Stimulated activated CD4-positive, alpha-beta T cell treated with anti-CD3 and anti-CD28 coated beads, Interleukin-12 subunit alpha, Interleukin-12 subunit beta, amount 100 ng/mL, for 24 hours (primary cell): ENCODE measurements at places on chromosomes 2 and 18.

GRCh38 chr18:7259475-7259874, 28.6 kb downstream of the LRRC30 start:
- DNase-seq = no peak

GRCh38 chr2:57461624-57462023, 585.0 kb upstream of the VRK2 start:
- no peak for DNase-seq

GRCh38 chr2:43370705-43371104, 144.3 kb upstream of the ZFP36L2 start:
- DNase-seq = no peak

GRCh38 chr2:85750587-85751575, 2.9 kb upstream of the ATOH8 start:
- DNase-seq = peak; percentile 10

DNA sequence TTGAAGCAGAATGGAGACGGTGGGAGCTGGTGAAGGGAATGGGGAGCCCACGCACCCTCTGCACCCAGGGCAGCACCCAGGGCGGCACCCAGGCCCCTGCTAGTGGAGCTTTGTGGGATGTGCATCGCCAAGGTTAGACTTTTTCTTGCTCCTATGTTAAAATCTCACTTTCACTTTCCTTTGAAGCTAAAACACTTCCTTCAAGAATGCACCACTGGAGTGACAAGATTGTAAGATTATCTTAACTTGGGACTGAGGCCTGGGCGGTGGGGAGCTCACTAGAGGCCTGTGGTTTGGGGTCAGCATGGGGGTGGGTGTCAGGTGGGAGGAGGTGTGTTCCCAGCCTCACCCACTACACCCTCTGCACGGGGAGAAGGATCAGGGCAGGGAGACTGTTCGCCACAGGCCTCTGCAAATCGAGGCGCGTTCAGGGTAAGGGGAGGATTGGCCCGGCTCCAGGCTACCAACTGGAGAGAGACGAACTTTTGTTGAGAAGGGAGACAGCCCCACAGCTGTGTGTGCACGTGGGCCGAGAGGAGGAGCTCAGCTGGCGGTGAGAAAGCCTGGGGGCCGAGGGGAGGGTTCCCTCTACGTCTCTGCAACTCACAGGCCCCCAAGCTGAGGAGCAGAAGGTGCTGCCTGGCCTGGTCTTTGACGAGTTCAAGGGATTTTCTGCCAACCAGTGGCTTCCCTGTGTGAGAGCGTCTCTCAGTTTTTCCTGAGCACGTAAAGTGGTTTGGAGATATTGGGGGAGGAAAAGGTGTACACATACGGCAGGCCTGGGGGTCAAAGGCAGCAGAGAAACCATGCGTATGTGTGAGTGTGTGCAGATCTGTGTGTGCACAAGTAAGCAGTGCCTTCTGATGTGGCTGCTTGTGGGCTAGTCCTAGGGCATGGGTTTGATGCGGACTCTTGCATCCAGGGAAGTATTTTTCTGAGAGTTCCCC, 147.7 kb downstream of the KLHL29 start:
- no peak for DNase-seq

GRCh38 chr2:219457784-219458369, 23.2 kb downstream of the SPEG start:
- no peak for DNase-seq

DNA sequence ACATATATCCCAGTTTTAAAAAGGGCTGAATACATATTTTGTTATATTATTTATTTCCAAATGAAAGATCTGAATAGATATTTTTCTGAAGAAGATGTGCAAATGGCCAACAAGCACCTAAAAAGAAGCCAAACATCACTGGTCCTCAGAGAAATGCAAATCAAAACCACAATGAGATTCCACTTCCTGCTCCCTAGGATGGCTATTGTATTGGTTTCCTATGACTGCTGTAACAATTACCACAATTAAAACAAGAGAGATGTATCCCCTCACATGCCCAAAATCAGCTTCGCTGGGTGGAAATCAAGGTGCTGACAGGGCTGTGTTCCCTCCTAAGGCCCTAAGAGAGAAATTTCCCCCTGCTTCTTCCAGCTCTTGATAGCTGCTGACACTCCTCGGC, 23.2 kb downstream of the ABCB11 start:
- DNase-seq = no peak

DNA sequence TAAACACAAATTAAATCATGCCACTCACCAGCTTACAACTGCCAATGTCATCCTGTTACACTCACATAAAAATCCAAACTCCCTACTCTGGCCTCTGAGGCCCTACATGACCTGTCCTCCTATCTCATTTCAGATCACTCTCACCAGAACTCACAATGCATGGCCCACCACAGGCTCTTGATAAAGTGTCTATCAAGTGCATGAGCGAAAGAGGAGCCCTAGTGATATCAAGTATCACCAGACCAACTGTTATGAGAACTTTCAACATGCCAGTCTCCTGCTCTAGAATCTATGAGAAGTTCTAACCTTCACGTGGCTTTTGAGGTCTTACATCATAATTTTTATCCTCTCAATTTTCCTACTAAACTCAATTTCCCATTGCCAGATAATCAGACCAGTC, 76.4 kb upstream of the CD226 start:
- no peak for DNase-seq

- DNase-seq = peak; percentile 76
Measured at GRCh38 chr2:237700512-237701032, 73.2 kb downstream of the LRRFIP1 start.

GRCh38 chr2:23618794-23619530, 234.0 kb downstream of the KLHL29 start:
- DNase-seq = no peak

DNA sequence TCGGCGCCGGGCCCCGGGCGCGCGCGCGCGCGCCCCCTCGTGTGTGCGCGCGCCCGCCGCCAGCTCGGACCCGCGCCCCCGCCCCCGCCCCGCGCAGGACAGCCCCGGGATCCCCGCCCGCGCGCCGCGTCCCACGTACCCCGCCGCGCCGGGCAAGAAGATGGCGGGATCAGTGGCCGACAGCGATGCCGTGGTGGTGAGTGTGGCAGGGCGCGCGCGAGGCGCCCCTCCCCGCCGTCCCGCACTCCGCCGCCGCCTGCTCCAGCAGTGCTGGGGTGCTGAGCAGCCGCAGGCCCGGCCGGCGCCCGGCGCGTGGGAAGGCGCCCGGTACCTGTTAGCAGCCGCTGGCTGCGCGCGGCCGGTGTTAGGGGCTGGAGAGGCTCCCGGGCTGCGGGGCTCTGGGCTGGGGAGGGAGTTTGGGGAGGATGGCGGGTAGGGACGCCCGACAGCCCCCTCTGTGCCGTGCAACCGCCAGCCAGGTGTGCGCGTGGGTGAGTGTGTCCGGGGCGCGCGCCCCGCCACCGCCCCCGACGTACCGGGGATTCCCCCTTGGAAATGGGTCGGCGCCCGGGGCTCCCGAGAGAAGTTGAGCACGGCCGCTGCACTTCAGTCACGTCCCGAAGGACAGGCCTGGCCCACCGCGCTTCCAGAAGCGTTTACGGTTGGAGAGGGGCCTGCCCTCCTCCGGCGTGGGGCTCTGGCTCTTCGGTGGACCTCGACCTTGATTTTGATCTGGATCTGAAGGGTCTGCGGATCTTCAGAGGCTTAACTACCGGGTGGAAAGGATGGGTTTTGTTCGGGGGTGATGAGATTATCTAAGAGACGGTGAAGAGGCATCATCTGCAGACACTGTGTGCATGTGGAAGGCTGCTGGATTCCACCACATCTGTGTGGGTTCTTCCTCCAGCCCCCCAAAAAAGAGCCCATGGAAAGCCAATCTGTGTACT, 697 bp downstream of the LGALSL start:
- peak; percentile 28 for DNase-seq

DNA sequence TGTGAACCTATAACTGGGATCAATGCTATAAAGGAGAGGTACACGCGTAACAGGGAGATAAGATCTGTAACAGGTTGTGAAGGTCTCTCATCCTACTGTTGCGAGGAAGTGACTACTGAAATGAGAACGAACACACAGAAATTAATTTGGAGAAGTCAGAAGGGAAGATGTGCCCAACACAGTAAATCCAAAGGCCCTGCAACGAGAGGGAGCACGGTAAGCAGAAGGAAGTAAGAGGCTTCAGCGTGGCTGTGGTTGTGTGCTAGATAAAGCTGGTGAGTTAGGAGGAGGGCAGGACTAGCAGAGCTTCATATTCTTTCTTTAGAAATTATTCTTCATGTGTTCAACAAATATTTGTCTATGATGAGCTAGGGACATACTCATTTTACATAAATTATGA, 2.5 kb upstream of the ATG16L1 start:
- no peak for DNase-seq

DNA sequence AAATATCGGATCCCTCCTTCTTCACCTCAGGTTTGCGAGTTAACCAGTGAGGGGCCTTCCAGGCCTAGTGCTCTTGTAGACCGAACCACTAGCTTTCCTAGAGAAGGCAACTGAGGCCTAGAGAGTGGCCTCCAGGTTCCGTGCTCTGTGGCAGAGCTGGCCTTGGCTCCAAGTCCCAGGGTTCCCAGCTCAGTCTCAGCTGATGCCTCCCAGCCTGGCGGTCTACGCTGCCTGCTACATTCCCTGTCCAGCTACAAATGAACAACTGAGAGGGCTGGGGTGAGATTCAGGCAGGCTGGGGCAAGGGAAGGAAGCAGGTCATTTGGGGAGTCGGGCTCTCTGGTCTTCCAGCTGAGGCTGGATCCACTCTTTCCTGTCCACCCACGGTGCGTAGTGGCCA, 2.3 kb downstream of the STEAP3 start:
- no peak for DNase-seq

DNA sequence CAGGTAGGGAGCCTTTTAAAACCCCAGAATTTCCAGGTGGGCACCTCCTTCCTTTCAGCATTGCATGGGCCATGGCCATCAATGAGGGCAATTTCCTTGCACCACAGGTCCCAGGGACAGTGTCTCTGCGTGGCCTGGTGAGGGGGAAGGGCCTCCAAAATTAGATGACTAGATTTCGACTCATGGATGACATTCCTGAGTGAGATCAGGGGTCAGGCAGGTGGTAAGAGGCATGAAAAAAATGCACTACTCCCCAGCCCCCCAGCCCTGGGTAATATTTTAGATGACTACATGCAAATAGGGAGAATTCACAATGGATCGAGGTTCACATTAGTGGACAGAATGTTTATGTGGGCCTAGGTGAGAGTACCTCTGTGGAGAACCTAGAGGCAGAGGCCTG, 19.0 kb upstream of the IGFBP5 start:
- DNase-seq = no peak

GRCh38 chr2:108589372-108589771, 55.1 kb downstream of the LIMS1 start:
- no peak for DNase-seq

GRCh38 chr18:8721716-8722115, 16.4 kb downstream of the MTCL1 start:
- DNase-seq = no peak

GRCh38 chr2:174051741-174052583, 86.8 kb upstream of the SP3 start:
- no peak for DNase-seq

GRCh38 chr18:80191907-80192652, 55.2 kb downstream of the PARD6G start:
- DNase-seq = no peak

DNA sequence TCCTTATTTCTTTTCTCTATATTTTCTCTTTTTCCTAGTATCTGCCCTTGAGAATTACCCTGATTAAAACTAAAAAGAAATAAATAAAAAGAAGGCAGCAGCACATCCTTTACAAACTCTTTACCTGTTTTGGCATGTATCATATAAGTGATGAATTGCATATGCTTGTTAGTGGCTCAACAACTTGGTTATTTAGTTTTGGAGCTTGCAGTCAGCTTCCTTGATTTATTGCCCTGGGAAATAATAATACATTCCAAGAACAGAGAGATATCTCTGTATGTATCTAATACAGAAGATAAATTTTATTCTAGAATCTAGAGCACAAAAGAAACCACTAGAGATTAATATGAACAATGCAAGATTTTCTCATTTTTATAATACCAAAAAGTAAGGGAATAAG, 139.8 kb upstream of the ZC3H15 start:
- DNase-seq = no peak

- DNase-seq = no peak
Measured at GRCh38 chr18:50937183-50937582, 30.7 kb upstream of the ELAC1 start.

DNA sequence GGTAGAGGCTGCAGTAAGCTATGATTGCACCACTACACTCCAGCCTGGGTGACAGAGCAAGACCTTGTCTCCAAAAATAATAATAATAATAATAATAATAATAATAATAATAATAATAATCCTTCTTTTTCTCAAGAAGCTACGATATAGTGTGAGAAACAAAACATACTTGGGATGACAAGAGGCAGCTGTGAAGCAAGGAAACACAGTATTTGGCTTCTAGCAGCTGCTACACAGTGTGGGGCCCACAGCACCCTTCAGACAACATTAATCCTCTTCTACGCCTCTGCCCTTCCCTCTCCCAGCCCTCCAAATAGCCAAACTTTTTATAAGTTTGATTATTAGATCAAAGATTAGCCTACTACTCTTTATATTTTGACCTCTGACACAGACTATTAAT, 62.2 kb downstream of the MYOM1 start:
- DNase-seq = no peak

GRCh38 chr18:38693104-38693503, 1127.5 kb upstream of the CELF4 start:
- no peak for DNase-seq

DNA sequence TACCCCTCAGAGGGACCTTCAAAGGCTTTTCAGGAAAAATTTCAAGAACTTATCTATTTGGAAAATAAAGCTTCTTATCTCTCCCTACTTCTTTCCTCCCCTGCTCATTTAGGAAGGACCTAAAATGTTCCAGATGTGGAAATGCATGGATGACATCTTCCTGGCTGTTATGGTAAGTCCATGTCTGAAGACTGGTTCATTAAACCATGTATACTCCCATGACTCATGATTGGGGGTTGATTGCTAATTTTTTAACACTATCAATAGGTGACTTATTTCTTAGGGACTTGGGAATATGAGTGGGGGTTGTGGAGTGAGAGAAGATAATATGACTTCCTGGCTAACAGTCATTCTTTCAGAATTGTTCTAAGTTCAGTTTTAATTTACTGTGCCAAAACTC, 104.0 kb upstream of the PARD3B start:
- no peak for DNase-seq

GRCh38 chr2:157948856-157949255, 72.7 kb upstream of the ACVR1 start:
- DNase-seq = no peak

DNA sequence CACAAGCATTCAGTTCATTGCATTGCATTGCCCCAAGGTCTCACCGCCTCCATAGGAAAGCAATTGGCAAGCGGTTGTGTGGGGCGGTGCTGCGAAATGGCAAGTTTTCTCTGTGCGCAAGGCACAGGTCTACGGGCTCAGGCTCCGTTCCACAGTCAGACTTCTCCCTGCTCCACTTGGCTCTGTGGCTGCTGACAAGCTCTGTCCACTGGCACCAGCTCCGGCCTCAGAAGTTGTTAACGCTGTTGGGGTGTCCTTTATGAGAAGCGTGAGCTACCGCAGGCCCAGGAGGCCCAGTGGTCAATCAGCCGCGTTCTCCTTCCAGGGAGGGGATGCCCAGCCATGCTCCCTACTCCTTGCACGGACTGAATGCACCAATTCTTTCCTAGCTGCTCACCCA, 87.0 kb upstream of the GATA6 start:
- DNase-seq = no peak

- DNase-seq = no peak
Measured at GRCh38 chr18:61854578-61855448, 38.0 kb downstream of the RNF152 start.
